Dermis microvascular lymphatic vessel endothelial cell (primary cell): ENCODE measurements at places on chromosomes 5 and 9.

DNA sequence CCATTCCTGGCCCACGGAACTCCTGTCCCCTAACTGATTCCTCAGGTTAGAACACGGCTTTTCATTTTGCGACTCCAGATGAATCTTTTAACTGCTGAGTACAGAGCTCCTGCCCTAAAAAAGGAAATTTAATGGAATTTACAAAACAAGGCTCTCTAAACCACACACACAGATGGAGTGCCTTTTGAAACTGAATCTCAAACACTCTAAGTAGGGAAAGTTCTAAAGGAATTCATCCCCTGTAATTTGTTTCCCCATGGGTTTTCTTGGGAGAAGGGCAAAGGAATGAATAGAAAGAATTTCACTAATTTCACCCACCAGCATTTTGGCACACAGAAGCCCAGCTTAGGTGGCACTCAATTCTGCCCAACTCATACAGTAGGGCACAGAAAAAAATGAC, 106.5 kb downstream of the THBS4 start:
- DNase-seq = no peak

DNA sequence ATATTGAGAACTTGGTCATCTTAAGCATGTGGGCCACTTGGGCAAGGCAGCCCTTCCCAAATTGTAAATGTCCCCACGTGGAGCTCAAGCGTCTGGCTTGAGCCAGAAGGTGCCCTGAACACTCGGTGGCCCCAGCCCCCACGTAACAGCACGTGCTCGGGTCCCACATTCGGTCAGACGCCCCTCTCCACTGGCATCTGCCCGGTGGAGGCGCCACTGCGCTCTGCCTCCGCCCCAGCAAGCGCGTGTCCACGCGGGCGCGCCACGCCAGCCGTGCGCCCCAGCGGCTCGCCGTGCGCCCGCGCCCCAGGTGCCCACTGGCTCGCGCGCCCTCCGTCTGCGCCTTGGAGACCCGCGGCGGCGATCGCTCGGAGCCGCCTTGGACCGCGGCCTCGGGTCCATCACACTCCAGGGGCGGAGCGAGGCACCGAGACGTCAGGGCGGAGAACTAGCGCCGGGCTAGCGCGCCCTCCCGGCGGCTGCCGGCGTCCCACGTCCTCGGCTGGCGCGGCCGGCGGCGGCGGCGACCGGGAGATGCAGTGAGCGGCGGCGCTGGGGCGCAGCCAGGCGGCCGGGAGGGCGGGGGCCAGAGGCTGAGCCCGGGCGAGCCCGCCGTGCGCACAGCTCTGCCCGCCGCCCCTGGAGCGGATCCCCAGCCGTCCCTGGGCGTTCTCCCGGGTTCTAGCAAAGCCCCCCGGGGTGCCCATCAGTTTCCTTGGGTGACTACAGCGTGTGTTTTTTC, at the start of gene PALM2AKAP2:
TSS of gene PALM2AKAP2 (plus strand) at position 488 of the 742 bp plus-strand sequence. CDS start 291 bp downstream, outside the sequence.
- DNase-seq = peak; percentile 32

- DNase-seq = no peak
Measured at GRCh38 chr5:143116814-143117213, 286.7 kb downstream of the NR3C1 start.

DNA sequence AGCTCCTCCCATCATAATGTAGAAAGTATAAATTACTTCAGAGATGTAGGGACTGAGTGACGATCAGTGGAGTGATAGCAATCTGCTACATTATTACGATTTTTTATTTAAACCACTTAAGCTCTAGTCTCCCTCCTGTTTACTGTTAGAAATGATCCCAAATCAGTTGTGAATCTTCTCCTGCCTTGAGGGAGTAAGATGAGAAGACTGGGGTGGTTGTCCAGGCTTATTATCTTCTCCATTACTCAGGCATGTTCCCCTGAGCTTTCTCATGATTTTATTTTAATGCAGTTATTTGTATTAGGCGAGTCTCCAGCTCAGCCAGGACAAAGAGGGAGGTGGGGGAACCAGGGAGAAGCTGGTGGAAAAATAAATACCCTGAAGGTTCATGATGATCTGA, 48.2 kb upstream of the CTNNA1 start:
- DNase-seq = no peak

DNA sequence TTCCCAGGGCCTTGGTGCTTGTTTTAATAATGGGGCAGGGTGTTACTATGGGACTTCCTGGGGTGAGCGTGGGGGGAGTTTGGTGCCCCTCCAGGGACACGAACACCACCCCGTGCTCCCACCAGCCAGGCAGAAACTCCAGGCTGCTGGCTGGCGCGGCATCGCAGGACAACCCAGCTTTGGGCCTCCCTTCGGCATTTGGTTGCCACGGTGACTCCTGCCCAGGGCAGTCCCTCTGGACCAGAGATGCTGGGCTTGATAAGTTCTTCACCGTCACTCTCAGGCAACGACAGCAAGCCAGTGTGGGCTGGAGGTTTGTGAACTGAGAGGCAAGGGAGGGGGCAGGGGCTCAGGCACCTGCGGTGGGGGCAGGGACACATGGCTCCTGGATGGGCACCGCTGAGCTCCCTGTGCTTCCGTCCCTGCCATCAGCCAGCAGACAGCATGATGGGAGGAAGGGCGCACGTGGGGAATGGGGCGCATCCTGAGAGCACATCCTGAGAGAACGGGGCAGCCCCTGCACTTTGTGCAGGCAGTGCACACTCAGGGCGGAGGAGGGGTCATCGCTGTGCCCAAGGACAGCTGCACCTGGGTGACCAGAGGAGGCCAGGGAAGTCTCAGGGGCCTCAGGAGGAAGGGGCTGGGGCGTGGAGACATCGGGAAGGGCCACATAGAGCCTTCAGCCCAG, 116.4 kb downstream of the RXRA start:
- DNase-seq = no peak

GRCh38 chr9:122130837-122131236, 28.7 kb downstream of the NDUFA8 start:
- no peak for DNase-seq

DNA sequence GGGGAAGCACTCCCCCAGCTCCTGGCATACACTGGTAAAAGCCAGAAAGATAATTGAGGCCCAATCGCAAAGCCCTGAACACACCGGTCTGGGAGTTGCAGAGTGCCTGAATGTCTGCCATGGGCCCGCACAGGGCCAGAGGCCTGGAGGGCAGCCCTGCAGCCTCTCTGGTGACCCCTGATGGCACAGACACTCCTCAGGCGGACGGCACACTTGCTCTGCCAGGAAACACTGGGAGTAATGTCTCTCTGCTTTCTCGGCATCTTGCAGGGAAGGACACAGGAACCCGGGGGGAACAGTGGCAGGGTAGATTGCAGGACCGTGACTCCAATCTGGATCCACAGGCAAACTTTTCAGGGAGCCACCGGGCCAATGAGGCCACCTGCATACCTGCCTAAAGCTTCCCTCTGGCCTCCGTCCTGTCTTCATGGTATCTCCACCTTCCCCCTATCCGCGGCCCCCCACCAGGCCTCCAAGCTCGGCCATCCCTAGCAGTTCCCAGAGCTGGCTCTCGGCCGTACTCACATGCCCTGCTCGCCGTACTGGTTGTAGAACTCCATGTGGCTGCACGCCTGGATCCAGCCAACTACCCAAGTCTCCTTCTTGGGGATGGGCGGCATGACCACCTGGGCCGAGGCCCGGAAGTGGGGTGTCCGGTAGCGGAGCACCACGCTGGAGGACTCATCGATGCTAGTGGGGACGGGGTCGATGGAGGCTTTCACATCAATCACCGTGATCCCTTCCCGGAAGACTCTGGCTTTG, 797 bp downstream of the FAM78A start:
- no peak for DNase-seq

GRCh38 chr5:76425928-76426804, 23.1 kb downstream of the IQGAP2 start:
- peak; percentile 21 for DNase-seq

- DNase-seq = peak; percentile 81
Measured at GRCh38 chr9:33151007-33151557, 16.1 kb downstream of the B4GALT1 start.

- DNase-seq = no peak
Measured at GRCh38 chr9:95102572-95102971, 214.9 kb downstream of the FANCC start.

DNA sequence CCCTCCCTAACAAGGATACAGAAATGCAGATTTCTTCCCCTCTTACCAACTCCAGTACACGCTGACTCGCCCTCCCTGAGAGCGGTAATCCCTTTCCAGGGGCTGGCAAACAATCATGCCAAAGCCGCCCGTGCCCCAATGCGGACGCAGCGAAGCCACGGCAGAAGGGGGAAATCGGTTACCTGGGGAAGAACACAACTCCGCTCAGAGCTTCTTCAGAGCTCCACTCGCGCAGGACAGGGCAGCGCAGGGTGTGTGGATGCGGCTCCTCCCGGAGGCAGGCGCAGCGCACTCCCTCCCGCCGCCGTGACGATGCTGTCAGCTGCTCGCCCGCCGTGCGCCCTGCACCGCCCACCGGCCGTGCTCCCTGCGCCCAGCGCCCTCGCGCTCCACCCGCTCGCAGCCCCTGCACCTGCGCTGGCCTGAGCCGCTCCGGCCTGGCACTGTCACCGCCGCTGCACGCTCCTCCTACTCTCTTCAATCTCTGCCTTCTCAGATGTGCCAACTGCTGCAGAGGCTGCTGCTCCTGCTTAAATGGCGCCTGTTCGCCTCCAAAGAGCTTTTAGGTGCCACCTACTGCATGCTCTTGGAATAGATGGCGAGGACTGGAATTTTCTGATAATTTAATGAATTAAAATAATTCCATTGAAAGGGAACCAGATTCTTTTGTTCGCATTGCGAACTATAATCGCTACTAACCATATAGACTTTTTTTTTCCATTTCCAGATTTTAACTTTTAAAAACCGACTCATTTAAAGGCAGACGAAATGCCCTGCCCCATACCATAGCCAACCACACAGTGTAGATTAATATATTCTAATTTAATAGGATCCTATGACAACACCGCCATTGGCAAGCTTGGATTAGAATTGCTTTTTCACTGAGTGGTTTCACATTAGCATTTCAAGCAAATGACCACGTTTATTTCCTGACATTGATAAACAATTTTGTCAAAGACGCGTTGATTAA, at the start of gene DIRAS2:
TSS of gene DIRAS2 (minus strand) at position 255 of the 970 bp plus-strand sequence. CDS start 28,997 bp downstream, outside the sequence.
- DNase-seq = peak; percentile 44

DNA sequence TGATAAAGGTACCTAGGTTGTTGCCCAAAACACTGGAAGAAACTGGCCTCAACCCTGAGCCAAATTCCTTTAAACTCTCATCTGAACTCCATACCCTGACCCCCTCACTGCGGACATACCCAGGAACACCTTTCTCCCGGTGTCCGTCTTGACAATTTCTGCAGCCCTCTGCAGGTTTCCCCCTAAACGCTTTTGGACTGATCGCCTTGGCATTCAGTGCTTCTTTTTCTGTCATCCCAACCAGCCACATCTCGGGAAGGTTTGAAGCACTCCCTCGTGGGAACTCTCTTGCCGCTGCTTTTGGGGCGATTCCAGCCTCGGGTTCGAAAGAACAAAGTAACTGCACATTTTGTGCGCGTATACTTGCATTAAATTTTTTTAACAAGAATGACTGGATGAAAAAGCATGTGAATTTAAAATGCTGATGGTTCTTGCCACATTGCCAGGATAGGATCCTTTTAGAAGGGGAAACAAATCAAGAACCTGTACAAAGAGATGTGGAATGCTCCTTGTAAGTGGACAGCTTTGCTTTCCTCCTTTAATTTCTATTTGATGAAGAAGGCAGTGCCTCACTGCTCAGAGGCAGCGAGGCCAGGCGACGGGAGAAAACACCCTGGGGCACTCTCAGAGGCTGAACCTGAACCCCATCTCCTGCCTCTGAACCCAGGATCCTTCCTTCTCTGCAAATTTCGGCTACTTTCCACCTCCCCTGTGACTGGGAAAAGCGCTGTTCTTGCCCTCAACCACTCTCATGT, 615 bp downstream of the PSMD5 start:
- DNase-seq = no peak

GRCh38 chr9:113737517-113738271, 138.4 kb upstream of the ZNF618 start:
- DNase-seq = peak; percentile 73

- no peak for DNase-seq
Measured at GRCh38 chr5:168663276-168664004, 84.3 kb upstream of the PANK3 start.

DNA sequence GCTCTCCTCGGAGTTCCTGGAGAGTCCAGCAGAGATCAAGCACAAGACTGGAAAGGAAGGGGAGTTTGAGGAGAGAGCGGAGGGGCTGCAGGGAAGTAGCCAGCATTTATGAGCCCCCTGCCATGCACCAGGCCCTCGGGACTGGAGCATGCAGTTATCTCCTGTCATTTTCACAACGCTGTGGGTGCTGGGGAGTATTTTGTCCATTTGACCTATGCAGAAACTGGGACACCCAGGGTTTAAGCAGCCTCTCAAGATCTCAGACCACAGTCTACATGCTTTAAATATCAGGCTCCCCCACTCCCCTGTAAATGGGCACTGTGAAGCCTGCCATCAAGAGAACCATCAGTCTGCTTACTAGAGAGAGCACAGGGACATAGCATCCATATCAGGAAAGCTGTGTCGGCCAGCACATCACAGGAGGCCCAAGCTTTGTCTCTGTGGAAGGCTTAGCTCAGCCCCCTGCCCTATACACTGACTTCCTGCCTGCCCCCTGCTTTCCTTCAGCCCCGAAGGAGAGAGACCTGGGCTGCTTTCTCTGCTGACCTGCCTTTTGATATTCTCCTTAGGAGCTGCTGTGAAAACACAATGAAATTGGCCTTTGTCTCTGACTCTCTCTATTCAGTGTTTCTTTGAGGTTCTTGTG, 7.3 kb downstream of the FOXI1 start:
- DNase-seq = no peak

DNA sequence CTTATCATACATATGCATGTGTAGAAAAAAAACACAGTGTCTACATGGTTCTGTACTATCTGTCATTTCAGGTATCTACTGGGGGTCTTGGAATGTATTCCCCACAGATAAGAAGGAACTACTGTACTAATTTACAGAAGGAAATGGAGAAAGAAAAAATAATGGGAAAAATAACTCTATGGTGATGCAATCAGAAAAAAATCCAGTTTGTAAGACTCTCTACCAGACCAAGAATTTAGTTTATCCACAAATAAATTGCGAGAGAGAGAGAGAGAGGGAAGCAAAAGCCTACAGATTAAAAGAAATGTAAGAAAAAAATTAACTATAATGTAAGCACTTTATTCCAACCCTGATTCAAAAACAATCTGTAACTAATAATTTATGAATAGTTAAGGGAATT, 708.6 kb upstream of the ZNF608 start:
- DNase-seq = no peak

DNA sequence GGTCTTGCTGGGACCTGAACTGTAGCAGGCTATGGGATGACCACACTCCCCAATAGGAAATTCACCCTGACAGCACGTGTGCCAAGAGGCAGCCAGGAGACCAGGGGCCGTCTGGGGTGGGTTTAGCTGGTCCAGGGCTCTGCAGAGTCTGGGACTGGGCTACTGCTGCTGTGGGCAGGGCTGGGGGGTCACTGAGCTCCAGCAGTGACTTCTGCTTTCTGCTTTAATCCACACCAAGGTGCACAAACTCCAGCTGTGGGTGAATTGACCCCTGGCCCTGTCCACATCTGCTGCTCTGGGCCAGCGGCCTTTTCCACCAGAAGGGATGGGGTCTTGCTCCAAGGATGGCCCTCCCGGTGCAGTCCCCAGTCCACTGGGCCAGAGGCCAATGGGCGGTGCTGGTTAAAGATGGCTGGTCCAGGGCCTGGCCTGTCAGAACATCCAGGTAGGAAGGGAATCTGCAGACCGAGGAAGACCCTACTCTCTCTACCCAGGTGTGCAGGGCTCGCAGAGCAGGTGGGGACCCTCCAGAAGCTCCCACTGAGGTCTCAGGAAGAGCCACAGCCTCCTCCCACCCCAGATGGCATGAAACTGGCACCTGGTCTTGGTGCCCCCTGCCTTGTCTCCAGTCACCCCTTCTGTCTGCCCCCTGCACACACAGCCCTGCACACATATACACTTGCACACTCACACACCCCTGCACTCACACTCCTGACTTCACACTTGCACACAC, 28.0 kb downstream of the GLT6D1 start:
- no peak for DNase-seq
